ENCODE measurements at places on chromosomes 11 and 22.

GRCh38 chr11:15309296-15309695 lies 194.6 kb downstream of the INSC start:
- DNase-seq, result no peak

DNA sequence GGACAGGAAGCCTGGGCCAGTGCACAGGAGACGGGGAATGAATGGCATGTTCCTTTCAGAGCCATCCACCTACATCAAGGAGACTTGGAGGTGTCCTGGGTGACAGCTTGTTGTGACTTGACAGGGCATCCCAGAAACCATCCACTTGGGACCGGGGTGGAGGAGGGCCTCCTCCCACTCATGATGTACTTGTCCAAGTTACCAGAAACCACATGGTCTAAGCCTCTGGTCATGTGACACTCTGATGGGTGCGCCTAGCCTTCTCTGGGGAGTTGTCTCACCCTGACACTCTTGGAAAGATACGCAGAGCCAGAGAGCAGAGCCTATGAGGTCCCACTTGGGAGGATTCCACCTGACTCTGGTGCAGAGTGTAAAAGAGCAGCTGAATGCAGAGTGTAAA lies 21.6 kb upstream of the FXYD6 start:
- DNase-seq, result no peak

GRCh38 chr11:128450882-128451651 lies 136.3 kb downstream of the ETS1 start:
- no peak for DNase-seq

GRCh38 chr22:39205344-39206021 lies 39.3 kb downstream of the PDGFB start:
- DNase-seq, result no peak

DNA sequence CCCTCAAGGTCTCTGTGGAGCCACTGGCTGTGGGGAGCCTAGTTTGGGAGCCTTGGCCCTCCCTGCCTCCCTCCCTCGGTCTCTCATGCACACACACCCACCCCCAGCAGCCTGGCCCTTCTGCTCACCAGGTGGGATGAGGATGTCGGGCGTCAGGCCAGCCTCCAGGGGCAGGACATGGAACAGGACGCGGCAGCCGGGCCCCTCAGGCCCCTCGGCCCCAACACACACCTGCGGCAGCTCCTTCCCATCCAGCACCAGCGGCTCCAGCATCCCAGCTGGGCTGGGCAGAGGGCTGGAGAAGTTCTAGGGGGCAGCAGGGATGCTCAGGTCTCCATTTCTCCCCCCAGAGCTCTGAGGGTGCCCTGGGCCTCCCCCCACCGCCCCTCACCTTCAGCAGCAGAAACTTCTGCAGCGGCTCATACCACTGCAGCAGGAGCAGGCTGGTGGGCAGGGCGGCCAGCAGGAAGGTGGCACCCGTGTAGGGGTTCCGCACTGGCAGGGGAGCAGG lies 11.2 kb downstream of the MAP4K2 start:
- DNase-seq, result no peak

Data from smooth muscle cell of the brain vasculature (primary cell).